ENCODE measurements at places on chromosomes 6 and 20. TPM values are rescaled to one million over a fixed set of nuclear protein-coding genes. Genes with fewer than 3 reads are reported as not detected.

MAN1A1 gene
- 0.02 TPM for total RNA-seq

TRIM15 gene
- total RNA-seq = 0.09 TPM

TGM2 gene
- 496 TPM for total RNA-seq

CCN6 gene
- total RNA-seq = not detected

Measured in A549 treated with CORT108297 at 1 μM for 4 hours (cell line).